ENCODE measurements at places on chromosomes 6 and 20. TPM values are rescaled to one million over a fixed set of nuclear protein-coding genes. Genes with fewer than 3 reads are reported as not detected.

Gene PI16
- not detected for total RNA-seq

Gene ESR1
- total RNA-seq, result 4.9 TPM

Gene PAK5
- total RNA-seq, result not detected

Gene HS3ST5
- not detected for total RNA-seq

Gene KIAA1755
- not detected for total RNA-seq

Gene CUL7
- 9.8 TPM for total RNA-seq

Gene MLN
- total RNA-seq, result not detected

Gene CTNNBL1
- total RNA-seq, result 95.9 TPM

Gene VSX1
- total RNA-seq, result not detected

Gene ZFAND3
- total RNA-seq, result 51.0 TPM

Gene SLC35D3
- not detected for total RNA-seq

Gene NKAIN4
- total RNA-seq, result not detected

Gene SLC44A4
- total RNA-seq, result not detected

Gene TMEM170B
- 1.6 TPM for total RNA-seq

Gene PARD6B
- 3.8 TPM for total RNA-seq

Gene RHAG
- total RNA-seq, result not detected

Gene PPP1R14C
- 0.73 TPM for total RNA-seq

Gene TMC2
- not detected for total RNA-seq

Gene RAMACL
- 0.73 TPM for total RNA-seq

Gene RAB32
- total RNA-seq, result 2.3 TPM

Gene KIF6
- total RNA-seq, result not detected

Gene NHLRC1
- 1.3 TPM for total RNA-seq

Gene CCND3
- 466 TPM for total RNA-seq

Gene VWA7
- total RNA-seq, result 1.4 TPM
